ENCODE measurements at places on chromosomes 2 and 18.

- no peak for DNase-seq
Measured at GRCh38 chr18:32373995-32374394, 96.7 kb downstream of the GAREM1 start.

- no peak for DNase-seq
Measured at GRCh38 chr2:181973171-181973783, 12.4 kb upstream of the PPP1R1C start.

- no peak for DNase-seq
Measured at GRCh38 chr2:85956646-85957039, 67.9 kb upstream of the ST3GAL5 start.

GRCh38 chr2:45117383-45117782, 108.1 kb upstream of the SIX2 start:
- no peak for DNase-seq

DNA sequence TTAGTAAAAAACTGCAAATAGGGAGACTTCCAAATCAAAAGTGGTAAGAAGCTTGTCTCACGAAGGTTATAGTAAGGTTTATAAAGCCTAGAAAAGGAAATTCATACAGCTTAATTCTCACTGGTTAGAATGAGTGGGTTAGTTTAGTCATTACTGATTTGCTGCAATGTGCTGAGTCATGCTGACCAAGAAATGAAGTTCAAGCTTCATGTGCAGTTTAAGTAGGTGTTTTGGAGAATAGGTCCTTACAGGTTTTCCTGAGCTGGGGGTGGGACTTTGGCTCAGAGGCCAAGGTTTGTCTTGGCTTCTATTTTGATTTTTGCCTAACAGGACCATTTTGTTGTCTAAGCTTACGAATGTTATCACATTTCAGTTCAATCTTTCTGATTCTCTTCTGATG, 15.1 kb downstream of the CLIP4 start:
- peak; percentile 55 for DNase-seq

GRCh38 chr18:28855524-28855923, 678.6 kb upstream of the CDH2 start:
- DNase-seq, result no peak

- DNase-seq, result no peak
Measured at GRCh38 chr2:142037066-142037465, 93.8 kb downstream of the LRP1B start.

Data from RWPE1 (cell line).